ENCODE measurements at places on chromosomes 6 and 20.

- no peak for DNase-seq
Observed at GRCh38 chr6:133788556-133788955, 100.4 kb upstream of the TCF21 start.

- no peak for DNase-seq
Observed at GRCh38 chr6:148175550-148176188, 167.0 kb upstream of the SASH1 start.

DNA sequence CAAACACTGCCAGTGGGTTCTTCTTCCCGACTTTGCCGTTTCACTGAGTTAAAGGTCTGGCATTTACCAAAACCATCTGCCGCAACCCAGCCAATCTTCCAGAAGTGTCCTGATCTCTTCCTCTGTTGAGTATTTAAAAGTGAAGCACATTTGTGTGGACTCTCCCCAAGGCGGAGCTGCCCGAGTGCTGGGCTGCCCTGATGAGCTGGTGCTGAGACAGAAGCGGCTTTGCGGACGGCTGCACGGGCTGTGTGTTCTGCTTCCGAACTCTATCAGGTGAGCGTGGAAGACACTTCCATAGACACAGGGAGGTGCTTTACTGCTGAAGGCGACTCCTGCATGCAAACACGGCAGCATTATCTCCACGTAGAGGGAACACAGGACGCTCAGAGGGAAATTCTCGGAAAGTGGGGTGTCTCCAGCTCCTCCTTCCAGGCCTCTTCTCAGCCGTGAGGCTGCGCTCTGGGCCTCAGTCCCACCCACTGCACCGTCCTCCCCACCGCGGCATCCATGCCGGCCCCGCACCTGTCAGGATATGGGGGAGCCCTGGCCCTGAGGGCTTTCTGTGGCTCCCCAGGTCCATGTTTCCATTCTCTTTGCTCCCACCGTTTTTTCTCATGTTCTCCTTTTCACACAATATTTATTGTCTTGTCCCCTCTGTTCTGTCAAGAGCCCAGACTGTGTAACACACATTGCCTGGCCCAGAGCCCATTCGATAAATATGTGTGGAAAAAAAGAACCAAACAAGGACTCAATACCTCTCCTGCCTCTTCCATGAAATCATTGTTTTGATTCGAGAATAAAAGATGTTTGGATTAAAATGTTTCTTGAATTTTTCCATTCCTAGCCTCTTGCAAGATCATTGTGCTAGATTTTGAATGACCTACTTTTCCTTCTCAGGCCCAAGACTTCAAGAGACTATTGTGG is 205.1 kb downstream of the DLL1 start:
- no peak for DNase-seq

GRCh38 chr6:18447552-18447951 is 60.4 kb downstream of the RNF144B start:
- no peak for DNase-seq

GRCh38 chr6:88538130-88538706 is 372.1 kb upstream of the CNR1 start:
- DNase-seq = no peak

GRCh38 chr6:157867155-157867559 is 44.1 kb downstream of the SNX9 start:
- no peak for DNase-seq

DNA sequence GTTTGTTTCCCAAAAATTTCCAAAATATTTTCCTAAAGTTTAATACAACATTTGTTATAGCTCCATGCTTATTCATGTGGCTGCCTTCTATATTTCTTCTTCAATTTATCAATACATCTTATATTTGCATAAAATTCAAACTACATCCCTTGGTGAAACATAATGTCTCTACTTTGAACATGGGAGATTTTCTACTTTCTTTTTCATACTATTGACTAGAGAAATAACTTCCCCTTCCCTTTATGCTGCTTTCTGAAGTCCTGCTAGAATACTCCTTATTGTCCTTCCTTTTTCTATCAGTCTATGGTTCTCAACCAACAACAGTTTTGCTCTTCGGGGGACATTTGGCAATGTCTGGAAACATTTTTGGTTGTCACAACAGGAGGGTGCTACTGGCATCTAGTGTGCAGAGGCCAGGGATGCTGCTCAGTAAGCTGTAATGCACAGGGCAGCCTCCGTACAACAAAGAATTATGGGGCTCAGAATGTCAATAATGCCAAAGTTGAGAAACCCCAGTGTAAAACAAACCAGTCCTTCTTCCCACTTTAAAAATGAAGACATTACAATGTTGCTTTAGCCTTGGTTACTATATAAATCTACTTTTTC is 29.9 kb downstream of the MKKS start:
- no peak for DNase-seq

DNA sequence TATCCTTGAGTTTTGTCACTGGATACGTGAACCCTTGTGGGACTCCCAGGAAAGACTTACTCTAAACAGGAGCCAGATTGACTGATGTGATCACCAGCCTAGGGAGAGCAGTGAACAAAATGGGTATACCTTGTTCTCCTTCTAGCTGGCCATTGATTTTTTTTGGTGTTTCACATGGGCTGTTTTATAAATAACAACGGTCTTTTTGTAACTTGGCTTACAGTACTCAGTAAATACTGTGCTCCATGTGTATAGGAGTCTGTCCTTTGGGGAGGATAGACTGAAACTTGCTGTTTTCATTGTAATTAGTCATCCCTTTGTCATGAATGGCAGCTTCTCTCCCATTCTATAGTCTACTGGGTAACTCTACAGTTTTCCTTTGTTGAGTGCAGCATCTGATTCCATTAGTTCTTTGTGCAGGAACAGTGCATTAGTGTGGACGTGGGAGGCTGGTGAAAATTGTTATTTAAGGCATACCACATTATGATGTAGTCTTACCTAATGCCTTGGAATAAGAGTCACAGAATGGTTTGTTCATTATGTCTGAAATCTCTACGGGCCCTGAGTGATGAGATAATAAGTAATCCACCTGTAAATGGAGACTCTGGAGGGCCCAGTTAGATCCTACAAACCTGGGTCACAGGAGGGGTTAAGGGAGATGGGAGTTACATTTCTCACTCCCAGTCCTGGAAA is 89.5 kb downstream of the TIAM2 start:
- no peak for DNase-seq

GRCh38 chr6:124008000-124008987 is 204.6 kb downstream of the NKAIN2 start:
- no peak for DNase-seq

DNA sequence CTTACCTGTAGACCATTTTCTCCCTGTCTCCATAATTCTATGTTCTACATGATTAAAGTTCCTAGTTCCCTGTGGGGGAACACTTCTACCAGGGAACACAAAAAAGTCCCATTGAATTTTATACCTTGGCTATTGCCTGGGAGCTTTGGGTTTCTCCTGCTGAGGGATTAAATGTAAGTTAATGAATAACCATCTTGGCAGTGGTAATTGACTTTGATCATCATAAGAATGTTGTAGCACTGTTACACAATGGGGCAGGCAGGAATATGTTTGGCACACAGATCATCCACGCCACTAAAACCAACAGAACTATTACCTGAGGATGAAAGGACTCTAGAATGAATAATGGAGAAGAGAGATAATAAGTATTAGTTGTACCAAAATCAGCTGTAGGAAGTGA is 1106.2 kb upstream of the GJE1 start:
- no peak for DNase-seq

DNA sequence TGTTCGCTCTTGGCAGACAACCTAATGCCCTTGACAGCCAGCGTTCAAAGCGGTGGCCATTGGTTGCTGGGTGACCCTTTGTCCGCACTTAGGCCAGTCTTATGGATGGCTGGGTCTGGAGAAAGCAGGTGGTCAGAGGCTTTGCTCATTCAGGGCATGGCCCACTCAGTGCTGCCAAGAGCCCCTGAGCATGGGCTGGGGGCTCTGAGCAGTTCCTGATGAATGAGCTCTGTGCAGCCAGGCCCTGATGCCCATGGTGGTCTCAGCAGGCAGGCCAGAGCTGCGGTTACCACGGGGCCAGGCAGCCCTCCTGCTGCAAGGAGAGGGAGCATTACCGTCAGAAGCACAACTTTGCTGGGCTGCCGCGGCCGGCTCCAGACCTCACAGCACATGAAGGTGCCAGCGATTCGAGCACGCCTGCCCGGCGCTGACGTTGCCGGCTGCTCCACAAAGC is 36.3 kb downstream of the CDH4 start:
- DNase-seq = no peak

DNA sequence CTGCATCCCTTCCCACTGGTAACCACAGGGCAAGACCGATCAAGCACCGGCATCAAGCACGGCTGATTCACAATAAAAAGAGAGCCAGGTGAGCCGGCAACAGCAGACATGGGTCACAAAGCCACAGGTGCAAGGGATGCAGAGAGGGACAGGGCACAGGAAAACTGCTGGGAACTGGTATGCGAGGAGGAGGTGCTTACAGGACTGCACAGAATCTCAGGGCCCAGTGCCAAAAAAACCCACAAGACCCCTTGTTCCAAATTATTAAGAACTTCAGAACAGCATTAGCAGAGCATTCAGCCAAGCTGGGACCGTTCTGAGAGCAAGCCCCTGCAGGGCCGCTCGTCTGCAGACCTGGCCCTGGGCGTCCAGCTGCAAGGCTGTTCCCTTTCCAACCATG is 35.4 kb downstream of the BFSP1 start:
- no peak for DNase-seq

GRCh38 chr6:158008864-158009113 is 27.1 kb downstream of the SYNJ2 start:
- no peak for DNase-seq

GRCh38 chr6:38113825-38114576 is 294.5 kb downstream of the ZFAND3 start:
- no peak for DNase-seq

- no peak for DNase-seq
Observed at GRCh38 chr6:16157492-16157891, 28.6 kb downstream of the MYLIP start.

DNA sequence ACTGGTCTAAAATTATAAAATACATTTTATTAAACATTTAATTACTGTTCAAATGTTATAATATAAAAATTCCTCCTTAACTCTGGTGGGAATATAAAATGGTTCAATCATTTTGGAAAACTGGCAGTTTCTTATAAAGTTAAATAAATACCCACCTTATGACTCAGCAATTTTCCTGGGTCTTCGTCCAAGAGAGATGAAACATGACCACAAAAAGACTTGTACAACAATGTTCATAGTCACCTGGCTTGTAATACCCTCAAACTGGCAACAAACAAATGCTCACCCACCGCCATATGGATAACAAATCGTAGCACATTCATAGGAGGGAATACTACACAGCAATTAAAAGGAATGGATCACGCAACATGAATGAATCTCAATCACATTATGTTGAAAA is 66.0 kb upstream of the RIN2 start:
- no peak for DNase-seq

DNA sequence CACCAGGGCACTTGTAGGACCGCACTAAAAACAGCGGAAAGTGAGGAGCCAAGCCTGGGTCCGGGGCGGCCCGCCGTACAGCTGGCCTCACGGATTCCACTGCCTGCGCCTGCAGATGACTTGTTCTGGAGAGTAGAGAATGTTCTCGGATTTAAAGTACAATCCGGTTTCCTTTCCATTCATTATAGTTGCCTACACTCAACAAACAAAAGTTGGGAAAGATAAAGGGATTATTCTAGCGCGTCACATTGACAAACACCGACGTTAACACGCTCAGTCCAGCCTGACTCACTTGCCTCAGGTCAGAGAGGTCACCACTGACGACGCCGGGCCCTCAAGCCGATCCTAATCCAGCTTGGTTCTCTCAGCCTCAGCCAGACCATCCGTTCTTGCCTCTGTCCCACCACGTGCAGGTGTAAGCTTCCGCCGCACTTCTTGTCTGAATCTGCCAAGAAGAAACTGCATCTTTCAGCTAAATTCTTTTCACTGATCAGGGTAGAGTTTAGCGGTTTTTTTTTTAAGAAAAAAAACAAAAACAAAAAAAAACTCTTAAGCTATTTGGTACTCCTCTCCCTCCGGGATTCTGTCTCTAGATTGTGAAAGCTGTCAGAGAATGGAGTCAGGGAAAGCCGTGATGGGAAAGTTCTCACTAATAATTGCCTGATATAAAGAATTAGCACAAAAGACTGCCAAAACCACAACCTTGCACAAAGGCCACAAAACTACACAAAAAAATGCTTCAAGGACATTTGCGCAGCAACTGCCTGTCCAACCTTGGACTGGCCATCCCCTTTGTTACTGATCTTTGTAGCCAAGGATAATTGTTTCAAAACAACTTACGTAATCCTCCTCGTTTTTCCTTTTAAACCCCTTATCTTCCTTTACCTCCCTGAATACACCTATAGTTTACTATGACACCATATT is 1.1 kb upstream of the PHF10 start:
- no peak for DNase-seq

DNA sequence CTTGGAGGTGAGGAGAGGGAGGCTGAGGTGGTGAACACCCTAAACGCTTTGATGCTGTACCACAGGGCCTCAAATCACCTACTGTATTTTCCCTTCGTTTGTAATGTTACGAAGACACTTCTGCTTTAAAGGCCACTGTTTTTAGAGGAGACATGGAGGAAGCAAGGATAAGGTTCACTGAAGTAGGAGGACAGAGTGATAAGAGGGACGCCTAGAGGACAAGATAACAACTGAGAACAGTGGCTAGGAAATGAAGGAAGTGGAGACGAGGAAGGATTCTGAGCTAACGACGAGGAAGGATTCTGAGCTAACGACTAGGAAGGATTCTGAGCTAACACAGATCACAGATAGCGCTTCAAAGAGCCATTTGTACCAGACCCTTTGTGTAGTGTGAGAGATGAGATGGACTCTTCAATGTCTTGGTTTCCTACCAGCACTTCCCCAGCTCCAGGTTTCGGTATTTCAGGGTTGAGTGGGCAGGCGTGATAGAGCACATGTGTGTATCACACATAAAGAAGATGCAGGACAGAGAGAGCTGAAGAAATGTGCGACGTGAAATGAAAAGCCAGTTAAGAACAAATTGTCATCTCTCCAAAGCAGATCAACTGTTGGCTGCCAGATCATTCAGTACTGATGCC is 7.5 kb downstream of the SF3B5 start:
- no peak for DNase-seq

DNA sequence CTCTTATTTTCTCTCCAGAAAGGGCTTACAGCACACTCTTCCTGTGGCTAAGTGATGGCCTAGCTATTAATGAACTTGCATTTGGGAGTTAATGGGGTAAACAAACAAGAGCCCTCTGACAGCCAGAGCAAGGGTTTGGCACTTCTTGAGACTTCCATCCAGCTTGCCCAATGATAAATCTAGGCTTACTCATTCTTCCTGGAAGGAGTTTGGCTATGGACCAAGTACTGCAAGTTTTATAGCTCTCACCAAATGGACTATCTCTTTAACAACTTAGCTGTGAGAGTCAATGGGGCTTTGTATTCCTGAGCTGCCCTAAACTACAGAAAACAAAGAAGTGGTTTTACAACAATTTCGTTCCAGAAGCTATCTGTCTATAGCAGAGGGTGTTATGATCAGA is 16.7 kb upstream of the PI3 start:
- no peak for DNase-seq

GRCh38 chr6:106666282-106667021 is 37.1 kb downstream of the QRSL1 start:
- no peak for DNase-seq

DNA sequence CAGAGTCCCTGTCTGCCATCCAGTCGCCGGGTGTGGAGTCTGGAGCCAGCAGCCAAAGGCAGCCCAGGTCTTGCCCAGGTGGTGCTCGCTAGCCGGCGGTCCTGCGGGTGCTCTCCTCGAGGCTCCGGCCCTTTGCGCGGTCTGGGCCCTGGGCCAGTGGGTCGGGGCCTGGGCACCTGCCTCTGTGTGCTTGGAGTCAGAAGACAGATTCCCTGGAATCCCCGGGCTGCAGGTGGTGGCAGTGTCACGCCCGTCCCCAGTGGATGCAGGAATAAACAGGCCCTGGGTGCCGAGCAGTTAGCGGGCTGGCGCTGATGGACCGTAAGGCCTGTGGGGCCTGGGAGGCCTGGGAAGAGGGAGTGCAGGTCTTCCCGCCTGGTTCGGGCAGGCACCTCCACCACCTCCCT is 5.3 kb downstream of the SS18L1 start:
- no peak for DNase-seq
